Suprapubic skin (tissue), 4 donors: ENCODE measurements at places on chromosomes 7 and 10. TPM values are rescaled to one million over a fixed set of nuclear protein-coding genes. Genes with fewer than 3 reads are reported as not detected.

TMEM176A gene
- total RNA-seq, result 3.2 TPM

- H3K27ac ChIP-seq, result no peak overlapping the region
- DNase-seq, result no peak
- H3K4me1 ChIP-seq, result peaks cover 4% of the 10 kb centered on the region
- H3K27me3 ChIP-seq, result peaks cover 12% of the 10 kb centered on the region
- no peaks in the 10 kb centered on the region for H3K36me3 ChIP-seq
- no peak overlapping the region for H3K4me3 ChIP-seq
These were observed 135.0 kb downstream of the ACTR3B start for GRCh38 chr7:152894295-152895170.

DNA sequence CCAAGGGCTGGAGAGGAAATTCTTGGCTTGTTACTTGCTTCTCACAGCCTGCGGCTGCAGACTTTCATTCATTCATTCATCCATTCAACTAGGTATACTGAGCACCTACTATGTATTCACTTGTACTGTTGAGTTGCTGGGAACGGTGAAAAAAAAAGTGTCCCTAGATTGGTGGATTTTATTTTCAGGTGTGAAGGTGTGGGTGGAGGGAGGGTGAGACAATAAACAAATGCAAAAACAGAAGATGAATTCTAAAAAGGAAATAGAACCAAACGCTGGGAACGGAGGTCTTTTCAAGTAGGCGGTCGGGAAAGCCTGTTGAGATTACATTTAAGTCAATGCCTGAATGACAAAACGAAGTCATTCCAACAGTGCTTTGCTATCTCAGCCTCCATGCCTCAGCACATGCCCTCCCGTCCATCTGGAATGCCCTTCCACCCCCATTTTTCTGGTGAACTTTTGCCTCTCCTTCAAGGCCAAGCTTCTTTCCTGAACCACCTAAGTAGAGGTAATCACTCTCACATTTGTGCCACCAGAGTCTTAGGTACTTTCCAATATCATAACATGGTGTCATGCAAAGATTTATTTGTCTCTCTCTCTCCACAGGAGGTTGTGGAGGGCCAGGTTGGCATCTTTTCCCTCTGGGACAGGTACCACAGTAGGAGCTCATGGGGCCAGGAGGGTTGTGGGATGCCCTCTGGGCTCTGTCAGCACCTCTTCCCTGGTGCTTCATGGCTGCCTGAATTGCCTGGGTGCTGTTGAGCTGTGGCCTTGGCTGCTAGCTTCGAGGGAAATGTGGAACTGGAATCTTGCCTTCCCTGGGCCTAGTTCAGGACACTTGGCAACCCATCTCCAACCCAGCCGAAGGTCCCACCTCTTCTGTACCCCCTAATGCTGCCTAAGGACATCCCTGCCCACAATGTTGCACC lies 5.5 kb downstream of the NKX2-3 start:
- H3K4me3 ChIP-seq, result no peak overlapping the region
- no peak overlapping the region for H3K27ac ChIP-seq
- peaks cover 48% of the 10 kb centered on the region for H3K4me1 ChIP-seq
- DNase-seq, result no peak
- peaks cover 100% of the 10 kb centered on the region for H3K27me3 ChIP-seq

STAG3 gene
- 0.68 TPM for total RNA-seq

DNA sequence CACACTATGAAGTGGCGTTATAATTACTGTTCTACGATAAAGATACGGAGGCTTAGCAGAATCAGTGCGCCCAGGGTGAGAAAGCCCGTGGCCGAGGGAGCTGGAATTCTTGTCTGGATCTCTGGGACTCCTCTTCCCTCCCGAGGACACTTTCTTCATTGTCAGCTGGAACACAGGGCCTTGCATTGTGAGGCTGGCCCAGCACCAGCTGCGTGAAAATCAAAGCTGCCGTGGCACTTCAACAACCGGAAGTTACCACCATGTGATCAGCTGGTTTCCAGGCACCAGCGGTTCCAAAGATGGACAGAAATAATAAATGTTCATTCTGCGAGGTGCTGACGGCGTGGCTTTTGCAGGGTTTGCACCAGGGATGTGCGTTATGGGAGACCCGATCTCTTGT lies 234.0 kb upstream of the PITRM1 start:
- H3K27me3 ChIP-seq, result no peaks in the 10 kb centered on the region
- no peak overlapping the region for H3K4me3 ChIP-seq
- no peaks in the 10 kb centered on the region for H3K36me3 ChIP-seq

GRCh38 chr7:112945046-112945445 lies 141.6 kb downstream of the GPR85 start:
- DNase-seq, result no peak
- H3K4me1 ChIP-seq, result peaks cover 5% of the 10 kb centered on the region
- no peak overlapping the region for H3K4me3 ChIP-seq
- no peak overlapping the region for H3K27ac ChIP-seq
- no peaks in the 10 kb centered on the region for H3K27me3 ChIP-seq

DNA sequence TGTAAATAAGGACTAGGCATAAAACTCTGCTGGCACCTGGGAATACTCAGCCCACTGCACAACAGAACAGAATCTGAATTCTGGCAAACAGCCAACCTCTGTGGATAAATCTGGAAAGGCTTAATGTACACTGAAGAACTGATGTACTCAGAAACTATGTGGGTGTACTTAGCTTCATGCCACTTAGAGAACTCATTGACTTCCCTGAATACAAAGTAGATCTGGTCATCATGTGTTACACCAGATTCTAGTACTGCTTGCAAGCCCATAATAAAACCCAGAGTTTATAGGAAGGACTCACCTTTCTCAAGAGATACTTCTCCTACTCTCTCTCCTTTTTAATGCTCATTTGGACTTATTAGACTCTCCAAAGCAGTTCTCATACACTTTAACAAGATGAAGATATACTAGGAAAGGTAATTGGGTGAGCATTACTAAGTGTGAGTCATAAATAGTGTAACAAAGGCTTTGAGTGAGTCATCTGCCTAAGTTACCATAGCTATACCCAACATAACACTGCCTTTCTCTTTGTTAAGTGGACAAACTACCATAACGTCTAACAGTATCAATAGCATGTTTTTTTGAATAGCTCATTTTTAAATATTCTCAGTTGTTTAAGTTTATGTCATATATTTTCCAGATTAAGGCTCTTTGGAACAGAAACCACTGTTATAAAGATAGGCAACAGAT lies 309.1 kb downstream of the MDFIC start:
- H3K4me3 ChIP-seq, result no peak overlapping the region
- peaks cover 17% of the 10 kb centered on the region for H3K4me1 ChIP-seq
- no peak overlapping the region for H3K27ac ChIP-seq

DNA sequence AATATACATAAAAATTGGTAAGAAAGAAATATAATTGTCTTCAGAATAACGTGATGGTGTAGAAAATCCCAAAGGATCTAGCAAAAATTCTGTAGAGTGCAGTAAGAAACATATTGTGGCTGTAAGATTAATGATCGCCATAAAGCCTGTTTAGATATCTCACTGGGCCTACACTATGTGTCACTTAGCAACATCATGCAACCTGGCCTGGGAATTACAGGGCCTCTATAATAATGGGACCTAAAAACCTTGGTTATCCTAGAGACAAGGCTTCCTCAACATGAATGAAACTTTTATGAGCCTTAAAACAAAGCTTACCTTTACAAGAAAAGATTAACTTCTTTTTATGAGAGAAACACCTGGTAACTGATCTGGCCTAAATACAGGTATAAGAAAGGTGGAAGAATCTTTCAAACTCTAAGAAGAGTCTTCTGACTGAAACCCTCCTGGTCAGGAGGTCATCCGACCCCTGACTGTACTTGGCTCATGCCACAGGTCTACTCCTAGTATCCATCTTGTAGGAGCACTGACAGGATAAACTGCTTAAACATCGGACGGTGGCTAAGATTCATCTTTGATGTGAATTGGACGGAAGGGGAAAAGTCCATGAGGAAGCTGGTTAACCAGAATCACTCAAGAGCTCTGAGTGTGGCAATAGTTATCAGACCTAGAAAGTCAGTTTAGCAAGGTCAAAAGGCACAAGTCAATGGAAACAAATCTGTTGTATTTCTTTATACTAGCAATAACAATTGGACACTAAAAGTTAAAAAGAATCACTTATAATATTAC lies 1155.1 kb upstream of the SORCS1 start:
- no peaks in the 10 kb centered on the region for H3K4me1 ChIP-seq
- H3K27ac ChIP-seq, result no peak overlapping the region
- H3K4me3 ChIP-seq, result no peak overlapping the region
- H3K27me3 ChIP-seq, result no peaks in the 10 kb centered on the region
- H3K36me3 ChIP-seq, result no peaks in the 10 kb centered on the region

FRMPD2 gene
- total RNA-seq, result 0.72 TPM
